ENCODE measurements at places on chromosomes 1 and 21.

DNA sequence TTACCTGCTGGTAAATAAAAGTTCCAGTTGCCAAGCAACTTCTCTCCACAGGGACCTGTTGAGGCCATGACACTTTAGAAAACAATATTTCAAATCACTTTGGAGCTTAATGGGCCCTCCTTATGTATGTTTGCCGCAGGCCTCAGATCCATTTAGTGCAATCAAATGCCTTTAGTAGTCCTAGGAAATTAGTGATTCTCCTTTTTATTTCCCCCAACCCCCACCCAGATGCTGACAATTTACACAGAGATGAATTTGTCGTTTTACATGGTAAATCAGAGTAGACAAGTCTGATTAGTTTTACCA lies 83.6 kb downstream of the CLIC4 start:
- no peak for DNase-seq

- DNase-seq, result no peak
Observed at GRCh38 chr21:35239811-35240219, 190.7 kb upstream of the RUNX1 start.

GRCh38 chr1:85148524-85149250 lies 52.1 kb downstream of the SYDE2 start:
- no peak for DNase-seq

DNA sequence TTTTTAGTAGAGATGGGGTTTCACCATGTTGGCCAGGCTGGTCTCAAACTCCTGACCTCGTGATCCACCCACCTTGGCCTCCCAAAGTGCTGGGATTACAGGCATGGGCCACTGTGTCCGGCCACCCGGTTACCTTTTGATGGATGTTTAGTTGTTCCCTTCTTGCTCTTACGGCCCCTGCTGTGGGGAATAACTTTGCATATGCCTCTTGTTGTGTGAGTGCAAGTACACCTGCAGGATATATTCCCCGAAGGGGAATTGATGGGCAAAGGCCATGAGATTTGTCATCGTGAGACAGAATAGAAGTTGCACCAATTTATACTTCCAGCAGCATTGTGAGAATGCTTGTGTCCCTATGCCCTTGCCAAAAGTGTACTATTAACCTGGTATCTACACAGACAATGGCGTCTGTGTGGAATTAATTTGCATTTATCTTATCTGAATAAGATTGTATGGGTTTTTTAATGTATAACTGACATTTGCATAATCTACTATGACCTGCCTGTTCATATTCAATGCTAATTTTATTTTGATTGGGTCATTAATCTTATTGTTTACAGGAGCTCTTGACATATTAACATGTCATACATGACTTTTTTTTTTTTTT lies 8.1 kb downstream of the IL6R start:
- DNase-seq, result no peak

GRCh38 chr1:3645666-3646355 lies 4.1 kb downstream of the WRAP73 start:
- DNase-seq, result no peak

- peak; percentile 11 for DNase-seq
Observed at GRCh38 chr1:212284332-212284743, 872 bp upstream of the PPP2R5A start.

DNA sequence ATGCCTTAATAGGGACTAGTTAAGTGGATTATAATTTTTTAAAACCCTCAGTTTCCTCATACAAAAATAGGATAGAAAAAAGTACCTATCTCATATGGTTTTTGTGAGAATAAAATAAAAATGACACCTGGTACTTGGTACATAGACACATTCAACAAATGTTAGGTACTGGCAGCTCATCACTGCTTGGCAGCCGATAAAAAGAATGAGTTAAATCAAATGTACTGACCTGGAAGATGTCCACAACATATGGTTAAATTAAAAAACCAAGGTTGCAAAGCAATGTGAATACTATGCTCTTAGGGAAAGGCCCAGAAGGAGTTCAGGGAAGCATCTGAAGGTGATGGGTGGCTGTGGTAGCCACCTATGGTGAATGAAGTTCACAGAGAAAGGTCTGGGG lies 64.9 kb upstream of the SMYD2 start:
- no peak for DNase-seq

- DNase-seq, result no peak
Observed at GRCh38 chr21:45112371-45112770, 38.0 kb downstream of the ADARB1 start.

DNA sequence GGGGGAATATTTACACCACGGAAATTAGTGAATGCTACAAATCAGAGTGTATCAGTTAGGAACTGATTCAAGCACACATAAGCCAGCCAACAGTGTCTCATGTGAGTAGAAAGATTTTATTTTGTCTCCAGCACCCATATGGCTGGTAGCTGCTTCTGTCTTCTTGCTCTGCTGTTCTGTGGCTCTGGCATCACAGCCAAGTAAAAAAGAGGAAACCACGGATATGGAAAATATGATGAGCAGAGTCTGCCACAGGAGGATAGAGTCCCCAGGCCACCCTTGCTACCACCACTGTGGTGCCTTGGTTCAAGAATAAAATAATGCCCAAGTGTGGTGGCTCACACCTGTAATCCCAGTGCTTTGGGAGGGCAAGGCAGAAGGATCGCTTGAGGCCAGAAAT lies 53.6 kb upstream of the SPOCD1 start:
- DNase-seq, result no peak

- DNase-seq, result no peak
Observed at GRCh38 chr1:91650764-91651163, 150.1 kb downstream of the CDC7 start.

GRCh38 chr21:27806281-27806680 lies 839.4 kb upstream of the ADAMTS5 start:
- no peak for DNase-seq

DNA sequence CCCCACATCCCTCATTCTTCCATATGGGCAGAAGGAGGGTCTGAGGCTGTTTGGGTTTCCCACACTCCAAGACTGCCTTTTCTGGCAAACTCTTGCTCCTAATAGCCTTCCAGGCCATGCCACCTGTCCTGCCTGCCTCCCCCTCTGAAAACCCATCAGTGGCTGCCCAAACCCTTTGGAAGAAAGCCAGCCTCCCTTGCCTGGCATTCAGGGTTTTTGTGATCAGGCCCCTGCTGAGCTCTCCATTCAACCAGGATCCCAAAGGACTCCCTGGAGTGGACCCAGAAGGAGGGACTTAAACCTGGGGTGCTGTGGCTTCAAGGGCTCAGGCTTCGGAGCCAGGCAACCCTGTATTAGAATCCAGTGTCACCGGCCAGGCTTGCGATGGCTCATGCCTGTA lies 4.2 kb upstream of the GUCA2A start:
- DNase-seq, result no peak

DNA sequence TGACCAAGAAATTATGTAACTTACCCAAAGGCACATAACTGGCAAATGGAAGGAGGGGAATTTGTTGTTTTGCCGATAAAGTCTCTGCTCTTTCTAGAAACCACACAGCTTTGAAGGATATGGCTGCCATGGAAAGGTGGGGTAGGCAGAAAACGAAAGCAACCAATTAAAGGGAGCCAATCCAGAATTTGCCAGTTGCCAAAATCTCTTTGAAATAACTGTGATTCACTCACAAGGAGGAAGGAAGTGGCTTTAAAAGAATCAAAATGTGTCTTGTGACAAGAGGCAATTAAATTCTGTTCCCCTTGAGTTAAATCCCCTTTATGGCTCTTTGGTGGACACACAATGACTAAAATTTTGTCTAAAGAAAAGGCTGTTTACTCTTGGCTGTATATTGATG lies 61.2 kb upstream of the CCDC190 start:
- no peak for DNase-seq

DNA sequence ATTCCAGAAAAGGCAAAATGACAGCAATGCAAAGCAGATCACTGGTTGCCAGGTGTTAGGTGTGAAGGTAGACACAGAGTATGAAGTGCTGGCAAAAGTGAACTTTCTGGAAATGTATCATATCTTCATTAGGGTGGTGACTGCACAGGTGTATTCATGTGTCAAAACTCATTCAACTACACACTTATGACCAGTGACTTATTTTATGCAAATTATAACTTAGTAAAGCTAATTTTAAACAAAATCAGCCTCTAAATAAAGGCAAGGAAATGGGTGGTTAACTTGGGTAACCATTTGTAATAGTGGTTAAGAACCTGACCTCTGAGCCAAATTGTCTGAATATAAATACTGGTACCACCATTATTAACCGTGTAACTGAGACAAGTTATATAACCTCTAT lies 7.4 kb downstream of the COP1 start:
- no peak for DNase-seq

GRCh38 chr21:46404306-46404705 lies 54.4 kb upstream of the DIP2A start:
- no peak for DNase-seq

DNA sequence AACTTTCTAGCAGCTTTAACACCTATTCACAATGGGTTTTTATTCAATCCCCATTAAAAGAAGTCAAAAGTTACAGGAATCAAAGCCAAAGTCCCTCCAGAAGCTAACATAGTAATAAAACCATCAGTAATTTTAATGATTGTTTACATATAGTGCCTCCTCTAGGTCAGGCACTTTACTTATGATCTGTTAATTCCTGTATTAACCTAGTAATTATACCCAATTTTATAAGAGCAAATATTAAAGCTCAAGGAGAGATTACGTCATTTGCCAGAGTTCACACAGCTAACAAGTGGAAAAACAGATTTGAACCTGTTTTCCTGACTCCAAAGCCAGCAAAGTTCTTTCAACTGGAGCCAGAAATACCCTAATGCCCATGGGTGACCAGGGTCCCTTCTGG lies 112.9 kb upstream of the F3 start:
- no peak for DNase-seq

DNA sequence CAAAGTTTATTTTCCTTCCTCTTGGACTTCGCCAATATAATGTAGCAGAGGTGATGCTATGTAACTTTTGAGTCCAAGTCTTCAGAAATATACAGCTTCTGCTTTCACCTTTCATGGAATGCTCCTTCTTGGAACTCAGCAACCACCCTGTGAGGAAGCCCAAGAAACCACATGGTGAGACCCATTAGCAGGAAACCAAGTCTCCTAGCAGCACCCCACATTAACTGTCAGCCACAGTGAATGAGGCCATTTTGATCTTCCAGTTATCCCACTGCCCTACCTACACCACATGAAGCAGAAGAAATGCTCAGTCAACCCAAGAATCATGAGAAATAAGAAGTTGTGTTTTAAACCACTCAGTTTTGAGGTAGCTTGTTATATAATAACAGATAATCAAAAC lies 58.2 kb downstream of the PAPPA2 start:
- no peak for DNase-seq

- no peak for DNase-seq
Observed at GRCh38 chr1:31266547-31266946, 26.9 kb upstream of the NKAIN1 start.

DNA sequence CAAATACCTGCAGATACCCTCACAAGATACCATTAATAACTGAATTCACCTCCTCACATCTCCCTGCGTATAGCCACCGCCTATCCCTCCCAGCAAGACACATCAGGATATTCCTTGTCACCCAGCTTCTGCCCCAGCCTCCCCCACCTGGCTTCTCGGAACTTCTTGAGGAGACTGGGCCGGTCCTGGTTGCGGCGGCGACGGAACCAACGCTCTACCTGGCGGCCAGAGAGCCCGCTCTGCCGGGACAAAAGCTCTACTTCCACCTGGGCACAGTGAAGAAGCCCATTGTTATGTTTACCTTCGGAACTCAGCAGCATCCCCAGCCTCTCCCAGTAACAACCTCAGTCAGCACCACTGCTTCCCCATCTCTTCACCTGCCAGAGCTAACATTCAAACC lies 6.7 kb downstream of the CERS2 start:
- no peak for DNase-seq

GRCh38 chr1:31155216-31155806 lies 84.4 kb downstream of the NKAIN1 start:
- no peak for DNase-seq

Data from left renal cortex interstitium (tissue), 4 donors.